ENCODE measurements at places on chromosomes 16 and 17. TPM values are rescaled to one million over a fixed set of nuclear protein-coding genes. Genes with fewer than 3 reads are reported as not detected.

Gene DPEP3
- not detected for total RNA-seq

Gene PRSS21
- total RNA-seq = not detected

Gene ABCC11
- not detected for total RNA-seq

Gene SLC5A11
- total RNA-seq = not detected

Gene CA7
- total RNA-seq = not detected

Gene RNF135
- 19.1 TPM for total RNA-seq

Gene SPPL2C
- not detected for total RNA-seq

Gene YBX2
- 0.56 TPM for total RNA-seq

Gene ALDH3A1
- not detected for total RNA-seq

Gene CXCL16
- 1.6 TPM for total RNA-seq

- H3K27ac ChIP-seq = no peak overlapping the region
- H3K27me3 ChIP-seq = no peaks in the 10 kb centered on the region
- no peak overlapping the region for H3K4me3 ChIP-seq
- no peaks in the 10 kb centered on the region for H3K4me1 ChIP-seq
- no peak for DNase-seq
- H3K36me3 ChIP-seq = no peaks in the 10 kb centered on the region
Observed at GRCh38 chr16:14669776-14670175, 24.3 kb downstream of the PLA2G10 start.

GRCh38 chr17:15912416-15912955 lies 32.4 kb upstream of the ADORA2B start:
- H3K36me3 ChIP-seq = no peaks in the 10 kb centered on the region
- H3K27ac ChIP-seq = no peak overlapping the region
- peaks cover 4% of the 10 kb centered on the region for H3K4me1 ChIP-seq
- H3K4me3 ChIP-seq = no peak overlapping the region

DNA sequence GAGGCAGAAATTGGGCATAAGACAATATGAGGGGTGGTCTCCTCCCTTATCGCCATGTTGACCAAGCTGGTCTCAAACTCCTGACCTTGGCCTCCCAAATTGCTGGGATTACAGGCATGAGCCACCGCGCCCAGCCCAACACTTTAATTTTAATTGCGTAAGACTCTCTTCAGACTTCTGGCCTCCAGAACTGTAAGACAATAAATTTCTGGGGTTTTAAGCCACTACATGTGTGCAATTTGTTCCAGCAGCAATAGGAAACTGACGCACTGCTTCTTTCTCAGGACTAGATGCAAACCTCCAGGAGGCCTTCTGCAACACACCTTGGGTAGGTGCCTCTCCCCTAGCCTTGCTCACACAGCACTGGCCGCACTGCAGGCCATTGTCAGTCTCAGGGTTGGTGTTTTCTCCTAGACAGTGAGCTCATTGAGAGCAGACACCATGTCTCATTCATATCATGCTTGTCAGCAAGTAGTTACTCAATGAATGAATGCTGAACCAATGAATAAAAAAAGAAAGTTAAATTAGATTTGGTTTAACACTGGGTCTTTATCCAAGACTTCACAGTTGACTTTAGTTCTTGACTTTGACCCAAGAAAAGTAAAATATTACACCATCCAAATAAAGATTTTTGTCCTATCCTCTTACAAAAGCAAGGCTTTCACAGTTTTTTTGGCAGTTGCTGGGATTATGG lies 5.5 kb upstream of the ACSF2 start:
- H3K27me3 ChIP-seq = no peaks in the 10 kb centered on the region
- H3K27ac ChIP-seq = peak overlapping the region; percentile 63
- no peak overlapping the region for H3K4me3 ChIP-seq
- no peaks in the 10 kb centered on the region for H3K36me3 ChIP-seq

DNA sequence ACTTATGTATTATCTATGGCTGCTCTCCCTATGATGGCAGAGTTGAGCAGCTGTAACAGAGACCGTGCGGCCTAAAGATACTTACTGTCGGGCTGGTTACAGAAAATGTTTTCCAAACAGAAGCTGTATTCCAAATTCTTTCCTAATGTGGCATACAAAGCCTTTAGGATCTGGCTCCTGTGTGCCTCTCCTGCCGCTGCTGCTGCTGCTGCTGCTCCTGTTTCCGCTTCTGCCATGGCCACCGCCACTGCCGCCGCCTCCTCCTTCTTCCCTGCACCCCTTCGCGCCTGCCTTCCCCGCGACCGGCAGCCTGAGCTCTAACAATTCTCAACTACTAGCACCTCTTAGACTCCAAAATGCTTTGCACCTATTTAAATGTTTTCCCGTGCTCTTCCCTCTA lies 263.9 kb upstream of the TBX2 start:
- H3K27ac ChIP-seq = peak overlapping the region; percentile 31
- DNase-seq = peak; percentile 18
- no peaks in the 10 kb centered on the region for H3K36me3 ChIP-seq
- no peaks in the 10 kb centered on the region for H3K4me1 ChIP-seq
- H3K4me3 ChIP-seq = peak overlapping the region; percentile 5

DNA sequence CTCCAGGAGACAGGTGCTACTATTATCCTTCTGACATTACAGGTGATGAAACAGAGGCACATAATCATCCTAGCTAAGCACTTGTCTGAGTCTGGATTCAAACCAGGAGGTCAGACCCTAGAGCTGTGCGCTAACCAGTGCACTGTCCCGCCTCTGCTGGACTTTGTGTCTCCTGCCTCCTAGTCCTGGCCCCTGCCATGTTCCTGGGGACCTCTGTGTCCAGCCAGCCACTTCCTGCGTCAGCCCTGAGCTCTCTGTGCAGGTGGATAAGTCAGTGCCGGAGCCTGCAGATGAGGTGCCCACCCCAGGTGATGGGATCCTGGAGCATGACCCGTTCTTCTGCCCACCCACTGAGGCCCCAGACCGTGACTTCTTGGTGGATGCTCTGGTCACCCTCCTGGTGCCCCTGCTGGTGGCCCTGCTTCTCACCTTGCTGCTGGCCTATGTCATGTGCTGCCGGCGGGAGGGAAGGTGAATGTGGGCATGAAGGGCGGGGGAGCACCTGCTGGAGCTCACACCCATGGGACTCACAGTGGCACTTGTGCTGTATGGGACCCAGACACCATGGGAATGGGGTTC lies 4.2 kb downstream of the SGCA start:
- H3K4me1 ChIP-seq = peaks cover 77% of the 10 kb centered on the region
- peaks cover 3% of the 10 kb centered on the region for H3K36me3 ChIP-seq
- no peak for DNase-seq
- H3K27me3 ChIP-seq = no peaks in the 10 kb centered on the region
- H3K4me3 ChIP-seq = no peak overlapping the region
- H3K27ac ChIP-seq = peak overlapping the region; percentile 54

DNA sequence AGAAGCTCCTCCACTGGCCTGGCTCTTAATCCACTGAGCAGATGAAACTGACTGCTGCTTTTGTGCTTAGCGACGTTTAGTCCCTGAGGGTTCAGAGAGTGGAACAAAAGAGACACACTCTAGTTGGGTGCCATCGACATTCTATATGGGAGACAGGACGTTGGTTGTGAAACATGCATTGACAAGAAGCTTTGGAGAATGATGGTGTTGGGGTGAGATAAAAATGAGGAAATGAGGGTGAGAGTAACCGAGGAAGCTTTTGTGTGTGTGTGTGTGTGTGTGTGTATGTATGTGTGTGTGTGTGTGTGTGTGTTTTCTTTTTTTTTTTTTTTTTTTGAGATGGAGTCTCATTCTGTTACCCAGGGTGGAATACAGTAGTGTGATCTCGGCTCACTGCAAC lies 89.5 kb downstream of the ABCC1 start:
- H3K4me1 ChIP-seq = peaks cover 15% of the 10 kb centered on the region
- H3K36me3 ChIP-seq = peaks cover 12% of the 10 kb centered on the region
- H3K27ac ChIP-seq = no peak overlapping the region

DNA sequence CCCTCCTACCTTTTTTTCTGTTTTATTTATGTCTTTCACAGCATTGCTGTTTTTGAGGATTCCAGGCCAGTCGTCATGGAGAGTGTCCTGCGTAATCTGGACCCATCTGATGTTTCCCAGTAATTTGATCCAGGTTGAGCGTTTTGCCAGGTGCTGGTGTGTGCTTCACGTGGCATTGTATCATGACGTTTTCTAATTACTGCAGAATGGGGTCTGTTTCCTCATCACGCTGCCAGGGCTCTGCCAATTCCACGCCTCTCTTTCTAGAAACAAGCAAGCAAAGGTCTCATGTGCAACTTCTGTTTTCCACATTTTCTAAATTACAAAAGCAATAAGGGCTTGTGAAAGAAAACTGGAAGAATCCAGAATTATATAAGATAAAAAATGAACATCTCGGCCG lies 28.3 kb upstream of the BHLHA9 start:
- no peak overlapping the region for H3K4me3 ChIP-seq
- no peak overlapping the region for H3K27ac ChIP-seq
- H3K4me1 ChIP-seq = no peaks in the 10 kb centered on the region
- DNase-seq = peak; percentile 3

GRCh38 chr16:57167953-57168352 lies 17.9 kb downstream of the PSME3IP1 start:
- no peak for DNase-seq
- peaks cover 28% of the 10 kb centered on the region for H3K36me3 ChIP-seq
- no peak overlapping the region for H3K4me3 ChIP-seq
- no peak overlapping the region for H3K27ac ChIP-seq

- no peak for DNase-seq
- H3K27me3 ChIP-seq = no peaks in the 10 kb centered on the region
- no peaks in the 10 kb centered on the region for H3K4me1 ChIP-seq
- H3K4me3 ChIP-seq = no peak overlapping the region
- no peak overlapping the region for H3K27ac ChIP-seq
- no peaks in the 10 kb centered on the region for H3K36me3 ChIP-seq
Observed at GRCh38 chr16:54687043-54687899, 243.4 kb upstream of the IRX5 start.
